Activated CD4-positive, alpha-beta T cell treated with anti-CD3 and anti-CD28 coated beads, Interleukin-2, amount 10 ng/mL, durations not matched to agents 7 days and 5 days (primary cell): ENCODE measurements at places on chromosomes 4 and X. TPM values are rescaled to one million over a fixed set of nuclear protein-coding genes. Genes with fewer than 3 reads are reported as not detected.

ETDB gene
- not detected for total RNA-seq

PRRG3 gene
- total RNA-seq, result not detected

FAM53A gene
- 0.99 TPM for total RNA-seq

BCAP31 gene
- total RNA-seq, result 148 TPM

CFAP47 gene
- total RNA-seq, result not detected

CYBB gene
- total RNA-seq, result not detected

FHDC1 gene
- 0.07 TPM for total RNA-seq

CPE gene
- not detected for total RNA-seq

ARHGAP10 gene
- total RNA-seq, result 9.4 TPM

HSFX1 gene
- total RNA-seq, result 0.60 TPM

CHRDL1 gene
- not detected for total RNA-seq

CSAG1 gene
- not detected for total RNA-seq

RXFP1 gene
- total RNA-seq, result not detected

P2RY8 gene
- total RNA-seq, result 99.1 TPM

ERAS gene
- not detected for total RNA-seq

SPANXB1 gene
- total RNA-seq, result not detected

KLKB1 gene
- total RNA-seq, result 0.52 TPM

SLC10A4 gene
- not detected for total RNA-seq

ASB11 gene
- total RNA-seq, result not detected

SYAP1 gene
- total RNA-seq, result 15.7 TPM

IL21 gene
- total RNA-seq, result 0.69 TPM

CENPE gene
- total RNA-seq, result 65.0 TPM

KLHL4 gene
- not detected for total RNA-seq

MTCP1 gene
- total RNA-seq, result 19.6 TPM

GPR82 gene
- not detected for total RNA-seq

PTPN13 gene
- total RNA-seq, result 2.6 TPM

EDA gene
- 1.4 TPM for total RNA-seq

ATP11C gene
- 15.4 TPM for total RNA-seq

GAGE12H gene
- total RNA-seq, result not detected

CCNA2 gene
- 143 TPM for total RNA-seq

ADH6 gene
- not detected for total RNA-seq

FGF2 gene
- 0.02 TPM for total RNA-seq

GAR1 gene
- total RNA-seq, result 24.3 TPM

SMARCA1 gene
- not detected for total RNA-seq

NPY2R gene
- not detected for total RNA-seq

EVC2 gene
- total RNA-seq, result 0.56 TPM

SYNPO2 gene
- total RNA-seq, result 1.2 TPM

CMC4 gene
- 4.7 TPM for total RNA-seq

PITX2 gene
- not detected for total RNA-seq

CXorf65 gene
- total RNA-seq, result 25.3 TPM

ZNF718 gene
- total RNA-seq, result 12.5 TPM

GPR101 gene
- total RNA-seq, result not detected

H2BW2 gene
- 0.10 TPM for total RNA-seq

GPC3 gene
- 1.0 TPM for total RNA-seq

DMRTC1 gene
- total RNA-seq, result 0.12 TPM

TSPAN7 gene
- total RNA-seq, result 0.12 TPM

CCNB3 gene
- 0.82 TPM for total RNA-seq

ART3 gene
- not detected for total RNA-seq

SSX2 gene
- total RNA-seq, result not detected

MRPL1 gene
- 33.6 TPM for total RNA-seq
